ENCODE measurements at places on chromosomes 12 and 14. TPM values are rescaled to one million over a fixed set of nuclear protein-coding genes. Genes with fewer than 3 reads are reported as not detected.
A peak's percentile ranks its signal among the peaks of the same experiment; 100 is the strongest.

The MGST1 gene
- total RNA-seq = 41.6 TPM

DNA sequence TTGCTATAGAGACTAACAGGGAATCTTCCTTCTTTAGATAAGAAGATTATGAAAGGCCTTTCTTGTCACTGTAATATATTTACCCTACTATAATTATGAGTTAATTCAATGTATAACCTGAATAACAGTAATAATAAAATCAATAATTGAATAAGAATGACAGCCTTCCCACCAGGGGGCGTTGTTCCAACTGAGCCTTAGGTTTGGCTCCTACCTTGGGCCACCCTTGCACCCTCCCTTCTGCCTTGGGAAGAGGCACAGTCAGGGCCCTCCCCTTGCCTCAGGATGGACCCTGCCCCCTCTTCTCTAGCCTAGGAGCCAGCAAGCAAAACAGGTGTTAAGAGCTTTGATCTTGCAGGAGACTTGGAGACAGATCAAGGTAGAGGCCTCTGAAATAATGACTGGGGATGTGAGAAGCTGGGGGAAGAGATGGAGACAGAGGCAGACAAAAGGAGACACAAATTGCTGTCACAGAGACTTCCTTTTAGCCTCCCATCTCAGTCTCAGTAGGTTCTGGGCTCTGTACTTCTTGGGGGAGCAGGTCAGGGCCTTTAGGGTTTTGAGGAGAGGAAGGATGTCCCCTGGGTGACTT lies 40.1 kb upstream of the CISTR start:
- no peaks in the 10 kb centered on the region for H3K36me3 ChIP-seq
- no peak overlapping the region for H3K27ac ChIP-seq
- no peak overlapping the region for H3K4me3 ChIP-seq
- no peaks in the 10 kb centered on the region for H3K4me1 ChIP-seq

- H3K4me3 ChIP-seq = no peak overlapping the region
- H3K36me3 ChIP-seq = no peaks in the 10 kb centered on the region
- no peaks in the 10 kb centered on the region for H3K4me1 ChIP-seq
Measured at GRCh38 chr12:71392521-71393145, 47.0 kb upstream of the LGR5 start.

DNA sequence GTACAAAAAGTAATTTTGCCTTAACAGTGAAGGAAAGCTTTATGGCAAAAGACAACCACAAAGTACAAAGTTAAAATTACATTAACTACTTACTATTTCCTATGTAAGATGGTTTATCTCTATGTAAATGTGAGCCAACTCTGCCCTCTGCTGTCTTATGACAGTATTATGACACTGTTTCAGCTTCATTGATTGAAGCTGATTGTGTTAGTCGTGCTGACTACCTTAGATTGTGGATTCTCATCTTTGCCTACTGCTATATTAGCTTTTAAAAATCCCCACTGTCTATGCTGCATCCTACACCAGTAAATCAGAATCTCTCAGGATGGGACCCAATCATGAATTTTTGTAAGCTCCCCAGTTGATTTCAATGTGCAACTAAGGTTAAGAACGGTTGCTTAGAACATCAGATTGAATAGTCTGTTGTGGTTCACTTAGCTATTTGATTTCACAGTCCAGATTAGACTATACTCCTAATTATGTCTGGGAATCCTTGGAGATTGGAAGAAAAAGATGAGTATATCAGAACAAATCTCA lies 12.2 kb upstream of the SPTB start:
- H3K4me1 ChIP-seq = no peaks in the 10 kb centered on the region
- peak; percentile 75 for DNase-seq
- no peaks in the 10 kb centered on the region for H3K36me3 ChIP-seq
- peaks cover 8% of the 10 kb centered on the region for H3K27me3 ChIP-seq
- no peak overlapping the region for H3K27ac ChIP-seq

DNA sequence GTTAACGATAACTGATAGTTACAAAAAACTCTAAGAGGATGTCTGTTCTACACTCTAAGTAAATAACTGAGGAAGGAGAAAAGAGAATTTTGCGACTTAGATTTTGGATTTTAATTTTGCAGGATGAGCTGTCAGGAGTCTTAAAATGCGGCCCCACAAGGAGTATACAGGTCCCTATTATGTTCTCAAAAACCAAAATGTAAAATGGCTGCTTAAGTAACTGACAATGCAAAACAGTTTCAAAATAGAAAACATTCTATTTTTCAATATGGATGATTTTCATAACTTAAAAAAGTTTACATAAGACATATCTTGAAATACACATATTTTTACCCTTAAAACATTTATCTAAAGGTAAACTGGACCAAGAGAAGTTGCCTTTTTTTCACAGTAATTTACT lies 2.6 kb downstream of the CD69 start:
- H3K27me3 ChIP-seq = no peaks in the 10 kb centered on the region
- no peaks in the 10 kb centered on the region for H3K4me1 ChIP-seq
- DNase-seq = no peak
- no peaks in the 10 kb centered on the region for H3K36me3 ChIP-seq
- H3K27ac ChIP-seq = no peak overlapping the region
- no peak overlapping the region for H3K4me3 ChIP-seq

DNA sequence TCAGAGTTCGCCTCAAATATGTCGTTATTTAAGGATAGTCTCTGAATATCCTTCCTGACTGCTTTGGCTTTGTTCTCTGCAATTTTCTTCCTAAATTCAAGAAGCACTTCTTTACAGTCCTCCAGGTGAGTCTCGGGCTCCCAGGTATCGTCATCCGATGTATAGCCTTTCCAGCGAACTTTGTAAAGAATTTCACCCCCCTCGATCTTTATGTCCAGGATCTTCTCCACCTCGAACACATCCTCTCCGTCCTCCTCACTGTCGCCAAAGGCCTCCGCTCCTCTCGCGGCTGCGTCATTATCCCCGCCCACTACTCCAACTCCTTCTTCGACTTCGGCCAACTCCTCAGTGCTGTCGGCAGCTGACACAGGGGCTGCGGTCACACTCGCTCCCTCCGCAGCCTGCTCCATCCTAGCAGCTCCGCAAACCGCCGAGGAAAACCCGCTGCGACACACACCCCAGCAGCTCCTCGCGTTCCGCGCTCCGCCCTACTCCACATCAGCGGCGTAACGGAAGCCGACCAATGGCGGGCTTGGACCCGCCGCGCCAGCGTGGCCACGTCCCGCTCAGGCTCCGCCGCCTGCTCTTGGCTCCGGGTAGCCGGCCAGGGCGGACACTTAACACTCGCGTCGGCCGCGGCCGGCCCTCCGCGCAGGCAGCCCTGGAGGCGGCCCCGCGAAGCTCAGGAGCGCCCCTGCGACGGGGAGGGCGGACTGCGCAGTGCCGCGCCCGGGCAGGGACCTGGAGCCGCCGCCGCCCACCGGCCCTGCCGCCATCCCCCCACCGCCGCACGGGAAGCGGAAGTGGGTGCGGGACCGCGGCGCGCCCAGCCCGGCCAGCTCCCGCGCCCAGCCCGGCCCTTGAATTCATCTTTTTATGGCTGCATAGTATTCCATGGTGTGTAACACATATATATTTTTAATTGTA lies 4.1 kb downstream of the CD163L1 start:
- H3K27ac ChIP-seq = no peak overlapping the region
- H3K4me1 ChIP-seq = no peaks in the 10 kb centered on the region
- peak overlapping the region; percentile 36 for H3K4me3 ChIP-seq
- peak; percentile 77 for DNase-seq
